ENCODE measurements at places on chromosomes 3 and 15.
A peak's percentile ranks its signal among the peaks of the same experiment; 100 is the strongest.

- no peak overlapping the region for H3K27ac ChIP-seq
- no peaks in the 10 kb centered on the region for H3K36me3 ChIP-seq
- no peak overlapping the region for H3K4me3 ChIP-seq
- DNase-seq: no peak
Measured at GRCh38 chr3:184234671-184235380, 5.4 kb downstream of the VWA5B2 start.

DNA sequence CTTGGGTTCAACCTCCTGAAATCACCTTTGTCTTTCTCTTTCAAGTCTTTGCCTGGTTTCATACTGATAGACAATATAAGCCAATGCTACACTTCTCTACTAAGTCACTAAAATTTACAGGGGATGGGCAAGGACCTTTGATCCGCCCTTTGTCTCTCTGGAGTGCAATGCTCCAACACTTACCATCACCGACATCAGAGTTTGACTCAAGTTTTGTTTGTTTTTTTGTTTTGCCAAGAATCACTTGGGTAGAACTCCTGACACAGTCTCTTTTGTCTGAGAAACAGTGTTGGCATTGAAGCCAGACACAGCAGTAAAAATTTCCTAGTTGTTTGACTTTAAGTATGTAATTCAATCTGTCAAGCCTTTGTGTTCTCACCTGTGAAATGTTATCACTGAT, 29.3 kb downstream of the NFKBIZ start:
- DNase-seq: no peak
- H3K4me1 ChIP-seq: peaks cover 1% of the 10 kb centered on the region
- H3K27me3 ChIP-seq: no peaks in the 10 kb centered on the region
- H3K36me3 ChIP-seq: no peaks in the 10 kb centered on the region
- no peak overlapping the region for H3K27ac ChIP-seq

DNA sequence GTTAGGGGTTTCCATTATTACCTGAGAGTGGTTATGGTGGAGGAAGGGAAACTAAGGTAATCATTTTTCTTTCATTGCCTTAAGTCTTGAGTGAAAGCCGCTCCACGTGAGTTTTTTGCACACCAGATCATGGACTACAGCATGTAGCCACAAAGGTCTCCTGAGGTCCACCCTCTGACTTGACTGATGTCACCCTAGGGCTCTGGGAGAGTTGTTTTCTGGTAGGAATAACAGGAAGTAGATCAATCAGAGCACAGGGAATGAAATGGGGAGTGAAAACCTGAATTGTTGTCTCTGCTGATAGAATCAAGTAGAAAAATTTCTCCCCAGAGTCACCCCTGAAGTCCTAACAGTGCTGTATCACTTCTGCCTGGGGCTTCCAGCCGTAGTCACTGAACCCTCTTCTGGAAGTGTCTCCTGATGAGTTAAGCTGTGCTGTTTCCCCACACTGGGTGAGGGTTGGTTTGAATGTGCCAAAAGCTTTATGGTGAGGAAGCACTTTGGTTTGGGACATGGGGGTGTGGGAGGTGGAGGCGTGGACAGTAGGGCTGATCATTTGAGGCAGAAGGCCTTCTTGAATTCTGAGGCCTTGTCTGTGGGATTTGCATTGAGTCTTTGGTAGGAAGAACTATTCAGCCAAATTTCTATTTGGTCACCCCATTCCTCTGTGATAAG, 64.3 kb downstream of the SLCO3A1 start:
- no peak overlapping the region for H3K4me3 ChIP-seq
- peaks cover 9% of the 10 kb centered on the region for H3K4me1 ChIP-seq
- DNase-seq: no peak
- H3K27ac ChIP-seq: no peak overlapping the region

DNA sequence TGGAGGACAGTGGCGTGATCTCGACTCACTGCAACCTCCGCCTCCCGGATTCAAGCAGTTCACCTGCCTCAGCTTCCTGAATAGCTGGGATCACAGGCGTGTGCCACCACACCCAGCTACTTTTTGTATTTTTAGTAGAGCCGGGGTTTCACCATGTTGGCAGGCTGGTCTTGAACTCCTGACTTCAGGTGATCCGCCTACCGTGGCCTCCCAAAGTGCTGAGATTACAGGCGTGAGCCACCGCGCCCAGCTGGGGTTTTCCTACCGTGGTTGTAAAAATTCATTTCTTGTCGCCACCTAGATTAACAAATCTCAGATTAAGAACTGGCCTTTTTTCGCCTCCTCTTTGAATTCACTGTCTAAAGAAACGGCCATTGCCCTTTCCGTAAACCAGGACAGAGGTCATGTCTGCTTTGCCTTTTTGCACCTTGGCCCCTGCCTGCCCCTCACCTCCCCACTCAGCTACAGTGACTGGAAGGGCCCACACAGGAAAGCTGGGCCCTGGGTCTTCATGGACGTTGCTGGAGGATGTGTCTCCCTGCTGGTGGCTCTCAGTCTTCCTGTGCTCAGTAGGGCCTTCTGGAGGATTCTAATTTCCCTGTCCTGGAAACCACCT, 17.2 kb downstream of the ZNF710 start:
- H3K4me3 ChIP-seq: no peak overlapping the region
- no peak for DNase-seq
- H3K27me3 ChIP-seq: no peaks in the 10 kb centered on the region
- H3K27ac ChIP-seq: no peak overlapping the region
- peaks cover 28% of the 10 kb centered on the region for H3K4me1 ChIP-seq

DNA sequence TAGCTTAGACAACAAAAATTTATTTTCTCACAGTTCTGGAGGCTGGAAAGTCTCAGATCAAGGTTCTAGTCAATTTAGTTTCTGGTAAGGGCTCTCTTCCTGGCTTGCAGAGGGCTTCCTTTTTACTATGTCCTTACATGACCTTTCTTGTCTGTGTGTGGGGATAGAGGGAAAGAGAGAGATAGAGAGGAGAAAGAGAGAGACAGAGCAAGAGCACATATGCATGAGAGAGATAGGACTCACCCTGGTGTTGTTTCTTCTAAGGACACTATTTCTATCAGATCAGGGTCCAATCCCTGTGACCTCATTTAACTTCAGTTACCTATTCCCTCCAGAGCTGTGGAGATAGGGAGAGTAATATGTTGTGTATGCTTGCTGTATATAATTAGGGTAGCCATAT, 44.9 kb upstream of the TEX9 start:
- H3K36me3 ChIP-seq: no peaks in the 10 kb centered on the region
- no peak overlapping the region for H3K4me3 ChIP-seq
- H3K27ac ChIP-seq: no peak overlapping the region
- H3K4me1 ChIP-seq: no peaks in the 10 kb centered on the region

GRCh38 chr3:46022909-46023785, 4.1 kb downstream of the XCR1 start:
- DNase-seq: no peak
- H3K36me3 ChIP-seq: peaks cover 5% of the 10 kb centered on the region
- no peak overlapping the region for H3K4me3 ChIP-seq
- no peak overlapping the region for H3K27ac ChIP-seq
- H3K27me3 ChIP-seq: peaks cover 9% of the 10 kb centered on the region
- peaks cover 4% of the 10 kb centered on the region for H3K4me1 ChIP-seq

DNA sequence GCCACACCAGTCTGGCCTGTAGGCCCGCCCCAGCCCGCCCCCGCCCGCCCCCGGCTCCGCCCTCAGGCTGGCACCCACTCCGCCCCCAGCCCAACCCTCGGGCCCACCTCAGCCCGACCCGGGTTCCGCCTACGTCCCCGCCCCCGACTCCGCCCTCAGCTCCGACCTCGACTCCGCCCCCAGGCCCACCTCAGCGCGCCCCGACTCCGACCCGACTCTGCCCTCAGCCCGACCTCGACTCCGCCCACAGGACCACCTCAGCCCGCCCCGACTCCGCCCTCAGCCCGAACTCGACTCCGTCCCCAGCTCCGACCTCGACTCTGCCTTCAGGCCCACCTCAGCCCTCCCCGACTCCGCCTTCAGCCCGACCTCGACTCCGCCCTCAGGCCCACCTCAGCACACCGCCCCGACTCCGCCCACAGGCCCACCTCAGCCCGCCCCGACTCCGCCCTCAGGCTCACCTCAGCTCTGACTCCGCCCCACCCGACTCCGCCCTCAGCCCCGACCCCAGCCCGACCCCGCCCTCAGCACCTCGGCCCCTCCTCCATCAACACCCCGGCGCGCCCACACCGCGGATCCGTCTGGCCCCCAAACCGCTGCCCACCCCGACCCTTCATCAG, at the start of gene RAB43:
RAB43 (minus strand) TSS at position 13 of the 620 bp plus-strand sequence. CDS start 315 bp downstream, outside the sequence.
- H3K27me3 ChIP-seq: no peaks in the 10 kb centered on the region
- peaks cover 45% of the 10 kb centered on the region for H3K4me1 ChIP-seq
- peak; percentile 75 for DNase-seq
- H3K4me3 ChIP-seq: peak within 1 kb of the TSS; percentile 93
- peak within 1 kb of the TSS; percentile 95 for H3K27ac ChIP-seq
- peaks cover 41% of the 10 kb centered on the region for H3K36me3 ChIP-seq

- H3K4me3 ChIP-seq: peak within 1 kb of the TSS; percentile 91
- DNase-seq: peak; percentile 77
- peaks cover 31% of the 10 kb centered on the region for H3K36me3 ChIP-seq
Measured at GRCh38 chr15:30903497-30904187, at the start of gene FAN1. FAN1 (plus strand) TSS chr15:30903915; CDS start chr15:30904664, 749 bp downstream.

GRCh38 chr3:172658344-172659245, 52.3 kb downstream of the NCEH1 start:
- no peak overlapping the region for H3K27ac ChIP-seq
- H3K4me3 ChIP-seq: no peak overlapping the region
- H3K4me1 ChIP-seq: peaks cover 6% of the 10 kb centered on the region
- H3K27me3 ChIP-seq: peaks cover 15% of the 10 kb centered on the region
- DNase-seq: no peak

GRCh38 chr15:59384507-59384906, 11.8 kb upstream of the MYO1E start:
- H3K27ac ChIP-seq: peak overlapping the region; percentile 26
- no peak for DNase-seq

DNA sequence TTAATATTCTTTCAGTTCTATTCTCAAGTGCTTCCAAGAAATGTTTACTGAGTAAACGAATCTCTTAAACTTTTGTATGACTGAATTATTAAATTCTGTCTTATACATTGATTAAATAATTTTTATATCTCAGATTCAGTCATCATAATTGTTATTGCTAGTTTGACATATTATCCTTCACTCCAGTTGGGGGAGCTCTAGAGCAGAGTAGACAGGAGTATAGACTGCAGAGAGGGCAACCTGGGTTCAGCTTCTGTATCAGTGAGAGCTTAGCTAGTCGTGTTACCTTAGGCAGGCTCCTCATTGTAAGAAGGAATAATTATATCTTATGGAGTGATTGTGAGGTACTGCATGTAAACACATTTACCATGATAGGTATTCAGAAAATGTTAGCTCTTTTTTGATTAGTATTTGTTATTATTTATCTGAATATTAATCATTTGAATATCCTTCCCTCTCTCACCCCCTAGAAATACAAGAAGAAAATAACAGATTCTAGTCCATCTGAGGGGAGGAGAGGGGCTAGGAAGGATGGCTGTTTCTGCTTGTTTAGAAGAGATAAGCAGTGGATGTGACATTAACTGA, 31.0 kb upstream of the ZCWPW2 start:
- no peak overlapping the region for H3K4me3 ChIP-seq
- H3K27ac ChIP-seq: no peak overlapping the region
- peaks cover 30% of the 10 kb centered on the region for H3K36me3 ChIP-seq

DNA sequence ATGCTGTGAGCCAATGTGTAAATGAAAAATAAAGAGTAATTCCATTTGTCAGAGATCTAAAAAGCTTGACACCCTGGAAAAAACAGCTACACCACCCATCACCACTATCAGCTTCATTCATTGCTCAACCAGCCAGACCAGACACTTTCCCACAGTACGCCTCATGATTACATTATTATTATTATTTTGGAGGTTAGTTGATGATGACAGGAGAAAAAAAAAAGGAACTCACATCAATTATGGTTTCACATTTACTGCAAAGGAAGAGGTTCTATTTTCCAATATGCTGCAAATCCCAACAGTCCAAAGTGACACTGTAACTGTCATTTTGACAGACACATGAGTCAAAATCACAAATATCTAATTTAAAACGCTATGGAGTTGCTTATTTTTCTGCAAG, 134.7 kb upstream of the TSC22D2 start:
- no peak for DNase-seq
- H3K27ac ChIP-seq: no peak overlapping the region
- H3K27me3 ChIP-seq: peaks cover 13% of the 10 kb centered on the region
- H3K4me3 ChIP-seq: no peak overlapping the region
- H3K4me1 ChIP-seq: no peaks in the 10 kb centered on the region
- no peaks in the 10 kb centered on the region for H3K36me3 ChIP-seq

- no peaks in the 10 kb centered on the region for H3K36me3 ChIP-seq
- peaks cover 5% of the 10 kb centered on the region for H3K27me3 ChIP-seq
- H3K27ac ChIP-seq: no peak overlapping the region
- H3K4me3 ChIP-seq: no peak overlapping the region
Measured at GRCh38 chr15:57406062-57406772, 29.9 kb downstream of the CGNL1 start.

- H3K4me3 ChIP-seq: no peak overlapping the region
- H3K4me1 ChIP-seq: peaks cover 5% of the 10 kb centered on the region
- H3K27me3 ChIP-seq: no peaks in the 10 kb centered on the region
- DNase-seq: no peak
- no peak overlapping the region for H3K27ac ChIP-seq
Measured at GRCh38 chr3:47432673-47433072, 43.1 kb downstream of the SCAP start.

- H3K27ac ChIP-seq: no peak overlapping the region
- no peaks in the 10 kb centered on the region for H3K4me1 ChIP-seq
- H3K4me3 ChIP-seq: no peak overlapping the region
- peaks cover 44% of the 10 kb centered on the region for H3K36me3 ChIP-seq
- no peak for DNase-seq
Measured at GRCh38 chr15:64685230-64685888, 90.0 kb downstream of the RBPMS2 start.

GRCh38 chr15:90953947-90954711, 555 bp upstream of the RCCD1 start:
- H3K27ac ChIP-seq: peak overlapping the region; percentile 97
- peak overlapping the region; percentile 90 for H3K4me3 ChIP-seq
- H3K27me3 ChIP-seq: no peaks in the 10 kb centered on the region
- DNase-seq: no peak
- H3K36me3 ChIP-seq: peaks cover 41% of the 10 kb centered on the region

DNA sequence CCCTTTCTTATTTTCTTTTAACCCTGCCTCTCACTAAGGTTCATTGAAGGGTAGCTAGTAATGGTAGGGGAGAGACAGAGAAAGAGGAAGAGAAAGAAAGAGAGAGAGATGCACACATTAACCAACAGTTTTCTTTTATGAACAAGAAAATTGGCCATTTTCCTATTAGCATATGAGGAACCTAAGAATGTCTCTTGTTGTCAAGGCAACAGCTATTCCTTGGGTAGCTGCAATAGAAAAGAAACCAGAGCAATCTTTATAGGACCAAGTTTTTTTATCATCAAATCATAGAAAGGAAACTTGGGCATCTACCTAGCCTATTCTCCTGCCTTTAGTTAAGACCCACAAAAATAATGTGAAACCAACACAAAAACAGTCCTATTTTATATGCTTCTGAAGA, 15.0 kb upstream of the CCDC39 start:
- no peak overlapping the region for H3K4me3 ChIP-seq
- H3K27me3 ChIP-seq: no peaks in the 10 kb centered on the region
- H3K4me1 ChIP-seq: no peaks in the 10 kb centered on the region
- no peaks in the 10 kb centered on the region for H3K36me3 ChIP-seq
- no peak for DNase-seq
- H3K27ac ChIP-seq: no peak overlapping the region

DNA sequence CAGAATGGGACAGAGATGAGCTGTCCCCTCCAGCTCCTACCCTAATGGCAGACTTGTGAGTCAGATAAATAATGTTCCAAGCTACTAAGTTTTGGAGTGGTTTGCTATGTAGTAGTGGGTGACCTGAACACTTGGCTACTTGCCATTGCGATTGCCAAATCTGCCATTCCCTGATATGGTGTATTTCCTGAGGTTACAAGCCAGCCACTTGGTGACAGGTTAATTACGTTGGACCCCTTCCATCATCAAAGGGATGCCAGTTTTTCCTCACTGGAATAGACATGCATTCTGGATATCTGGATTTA, 33.6 kb downstream of the MORF4L1 start:
- no peak overlapping the region for H3K4me3 ChIP-seq
- no peak overlapping the region for H3K27ac ChIP-seq
- no peaks in the 10 kb centered on the region for H3K27me3 ChIP-seq
- peaks cover 68% of the 10 kb centered on the region for H3K36me3 ChIP-seq
- peaks cover 25% of the 10 kb centered on the region for H3K4me1 ChIP-seq
- no peak for DNase-seq
